GM06990 (cell line): ENCODE measurements at places on chromosomes 16 and 17.

GRCh38 chr17:39899215-39899614 is 19.2 kb downstream of the GSDMB start:
- no peak for DNase-seq

DNA sequence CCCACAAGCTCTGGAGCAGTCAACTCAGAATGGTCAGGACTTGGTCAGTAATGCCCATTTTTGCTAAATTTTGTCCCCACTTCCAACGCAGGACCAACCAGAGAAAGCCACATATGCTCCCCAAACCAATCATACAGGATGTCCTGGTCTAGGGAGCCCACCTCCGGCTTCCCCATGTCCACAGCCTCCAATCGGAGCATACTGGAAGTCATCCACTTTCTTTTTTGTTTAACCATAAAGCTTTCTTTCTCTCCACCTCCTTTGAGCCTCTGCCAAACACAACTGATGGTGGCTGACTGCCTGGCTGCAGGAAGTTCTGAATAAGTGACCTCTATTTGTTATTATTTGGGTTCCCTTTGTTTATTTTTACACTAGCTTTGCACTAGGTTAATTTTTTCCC is 549.1 kb downstream of the WWOX start:
- no peak for DNase-seq

- peak; percentile 57 for DNase-seq
Measured at GRCh38 chr16:19907161-19907992, 22.7 kb upstream of the GPRC5B start.

DNA sequence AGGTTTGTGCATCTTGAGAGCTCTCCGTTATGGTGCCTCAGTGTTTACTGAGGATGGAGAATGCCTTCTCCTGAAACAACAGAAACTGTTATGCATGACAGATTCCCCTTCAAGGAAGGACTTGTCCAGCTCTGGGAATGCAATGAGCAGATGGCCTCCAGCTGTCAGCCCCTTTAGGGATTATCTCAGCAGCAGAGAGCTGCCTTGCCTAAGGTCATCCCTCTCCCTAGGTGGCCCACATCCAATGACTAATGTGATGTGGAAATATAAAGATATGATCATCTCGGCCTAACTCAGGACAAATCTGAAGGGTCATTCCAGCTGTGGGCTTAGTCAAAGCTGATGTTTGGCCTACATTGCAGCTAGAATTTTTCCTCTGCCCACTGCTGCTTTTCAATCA is 214.3 kb upstream of the N4BP1 start:
- no peak for DNase-seq

DNA sequence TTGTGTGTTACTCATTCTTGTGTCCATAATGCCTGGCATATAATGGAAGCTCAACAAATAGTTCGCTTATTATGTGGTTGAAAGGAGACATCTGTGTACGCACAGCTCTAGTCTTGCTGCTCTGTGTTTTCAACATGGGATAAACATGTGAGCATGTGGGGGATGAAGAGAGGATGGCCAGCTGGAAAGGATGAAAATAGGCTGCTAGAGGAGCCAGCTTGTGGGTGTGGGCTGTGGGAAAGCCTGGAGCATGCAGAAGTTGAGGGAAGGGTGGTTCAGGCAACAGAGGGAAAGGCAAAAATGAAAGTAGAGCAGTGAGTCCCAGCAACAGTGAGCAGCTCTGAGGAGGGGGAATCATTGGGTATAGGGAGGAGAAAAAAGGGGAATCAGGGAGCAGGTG is 324.6 kb upstream of the CDH11 start:
- DNase-seq, result no peak

DNA sequence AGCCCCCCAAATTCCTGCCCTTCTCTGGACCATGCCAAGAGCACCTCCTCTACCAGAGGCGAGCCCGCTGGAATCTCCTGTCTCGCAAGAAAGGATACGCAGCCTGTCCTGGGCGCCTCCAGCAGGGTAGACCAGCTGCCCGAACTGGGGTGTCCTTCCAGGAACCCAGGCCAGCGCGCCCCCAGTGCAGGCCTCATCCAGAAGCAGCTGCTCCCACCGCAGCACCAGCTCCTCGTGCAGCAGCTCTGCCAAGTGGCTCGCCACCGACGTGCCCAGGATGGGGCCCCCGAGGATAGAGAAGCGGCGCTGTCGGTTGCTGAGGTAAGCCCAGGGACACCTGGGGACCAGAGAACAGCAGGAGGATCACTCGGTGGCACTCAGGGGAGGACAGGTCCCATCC is 4.8 kb downstream of the TAF1C start:
- no peak for DNase-seq

DNA sequence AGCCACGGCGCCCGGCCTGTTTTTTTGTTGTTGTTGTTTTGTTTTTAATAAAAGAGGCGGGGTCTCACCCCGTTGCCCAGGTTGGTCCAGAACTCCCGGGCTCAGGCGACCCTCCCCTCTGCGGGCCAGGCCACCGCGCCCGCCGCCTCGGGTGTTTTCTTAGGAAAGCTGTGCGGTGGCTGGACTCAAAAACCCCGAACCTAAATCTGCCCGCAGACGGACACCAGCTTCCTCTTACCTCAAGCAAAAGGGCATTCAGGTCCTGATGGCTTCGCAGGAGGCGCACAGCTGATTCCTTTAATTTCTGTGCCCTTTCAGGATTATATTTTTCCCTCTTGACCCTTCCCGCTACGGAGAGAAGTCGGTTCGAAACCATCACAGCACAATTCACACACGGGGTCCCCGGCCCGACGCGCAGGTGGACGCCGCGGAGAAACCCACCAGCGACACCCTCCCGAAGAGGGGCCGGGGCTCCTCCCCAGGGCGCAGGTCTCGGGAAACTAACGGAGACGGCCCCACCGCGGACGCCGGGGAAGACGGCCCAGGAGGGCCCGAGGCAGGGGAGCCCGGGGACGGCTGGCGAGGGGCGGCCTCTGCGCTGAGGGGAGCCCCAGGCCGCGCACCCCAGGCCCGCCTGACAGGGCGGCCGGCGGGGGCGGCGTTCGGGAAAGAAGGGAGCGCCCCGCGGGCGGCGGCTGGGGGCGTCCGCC is 653 bp downstream of the FANCA start:
- DNase-seq, result peak; percentile 53

GRCh38 chr16:75017670-75018525 is 19.1 kb downstream of the ZNRF1 start:
- DNase-seq, result no peak

DNA sequence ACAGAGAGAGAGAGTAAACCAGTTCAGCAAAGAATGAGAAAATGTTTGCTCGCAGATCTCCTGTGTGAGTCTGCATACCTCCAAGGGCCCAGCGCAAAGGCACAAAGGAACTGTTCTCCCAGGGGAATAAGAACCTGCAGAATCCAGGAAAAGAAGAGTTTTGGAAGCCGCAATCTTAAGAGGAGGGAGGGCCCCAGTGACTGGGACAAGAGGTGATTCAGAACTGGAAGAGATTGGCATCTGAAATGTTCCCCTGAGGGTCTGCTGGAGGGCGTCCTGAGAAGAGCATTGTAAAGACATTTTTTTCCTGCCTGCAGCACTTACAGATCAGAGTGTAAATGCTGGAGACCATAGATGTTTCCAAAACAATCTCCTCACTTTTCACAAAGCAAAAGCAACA is 6.1 kb downstream of the ATMIN start:
- DNase-seq, result no peak

- DNase-seq, result peak; percentile 78
Measured at GRCh38 chr17:29176558-29177351, 3.4 kb downstream of the MYO18A start.

- DNase-seq, result no peak
Measured at GRCh38 chr17:66468241-66469087, 166.1 kb downstream of the PRKCA start.

- peak; percentile 33 for DNase-seq
Measured at GRCh38 chr17:32253117-32253611, 12.5 kb upstream of the RHBDL3 start.

- no peak for DNase-seq
Measured at GRCh38 chr17:72135546-72136325, 14.9 kb downstream of the SOX9 start.
